ENCODE measurements at places on chromosomes 12 and 14.

- peak; percentile 63 for DNase-seq
These were observed at the start of gene ZNF641 for GRCh38 chr12:48350249-48351021. Gene ZNF641 (minus strand): TSS chr12:48350919. CDS start chr12:48348090, 2,829 bp downstream.

DNA sequence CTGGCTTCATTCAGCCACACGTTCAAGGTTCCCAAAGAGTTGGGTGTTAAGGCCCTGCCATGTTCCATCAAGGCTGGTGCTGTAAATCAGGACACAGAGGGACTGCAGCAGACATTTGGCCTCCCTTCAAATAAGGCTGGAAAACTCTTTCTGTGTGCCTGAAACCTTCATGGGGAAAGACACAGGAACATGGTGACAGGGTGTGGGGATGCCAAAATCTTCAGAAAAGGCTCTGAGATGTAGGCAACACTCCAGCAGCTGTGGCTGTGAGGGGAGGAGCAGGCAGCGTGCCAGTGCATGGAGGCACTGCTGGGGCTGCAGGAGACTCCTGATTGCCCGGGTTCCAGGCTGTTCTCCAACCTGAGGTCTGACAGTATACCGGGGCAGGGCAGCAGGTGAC lies 15.0 kb downstream of the POMT2 start:
- no peak for DNase-seq

- peak; percentile 27 for DNase-seq
These were observed 161.5 kb downstream of the RPS29 start for GRCh38 chr14:49424436-49425331.

DNA sequence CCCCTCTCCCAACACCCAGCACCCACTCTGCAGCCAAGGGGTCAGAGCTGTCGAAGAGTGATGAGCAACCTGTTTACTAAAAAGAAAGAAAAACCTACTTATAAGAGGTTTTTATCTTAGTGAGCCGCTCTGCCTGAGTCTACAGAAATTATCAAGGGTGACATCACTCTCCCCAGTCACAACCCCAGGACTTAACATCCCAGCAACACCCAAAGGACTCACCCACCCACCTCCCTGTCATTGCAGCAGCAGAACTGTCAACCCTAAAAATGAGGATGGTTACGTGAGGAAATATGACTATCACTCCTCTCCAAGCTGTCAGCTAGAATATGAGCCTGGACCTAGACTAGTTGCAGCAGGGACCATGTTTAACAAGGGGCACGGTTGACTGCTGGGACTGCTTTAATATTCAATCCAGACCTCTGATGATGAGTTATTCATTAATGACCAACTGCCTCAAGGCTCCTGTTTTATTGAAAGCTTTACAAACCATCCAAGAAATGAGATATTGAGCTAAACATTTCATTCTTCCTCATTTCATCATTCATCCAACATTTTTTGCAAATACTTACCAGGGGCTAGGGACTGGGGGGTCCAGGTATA lies 53.9 kb upstream of the FICD start:
- DNase-seq = no peak

GRCh38 chr12:67078957-67079356 lies 190.2 kb upstream of the CAND1 start:
- DNase-seq = no peak

- no peak for DNase-seq
These were observed 33.9 kb downstream of the FOXN3 start for GRCh38 chr14:89382901-89383845.

- DNase-seq = no peak
These were observed 56.3 kb downstream of the ASCL1 start for GRCh38 chr12:103013741-103014300.

DNA sequence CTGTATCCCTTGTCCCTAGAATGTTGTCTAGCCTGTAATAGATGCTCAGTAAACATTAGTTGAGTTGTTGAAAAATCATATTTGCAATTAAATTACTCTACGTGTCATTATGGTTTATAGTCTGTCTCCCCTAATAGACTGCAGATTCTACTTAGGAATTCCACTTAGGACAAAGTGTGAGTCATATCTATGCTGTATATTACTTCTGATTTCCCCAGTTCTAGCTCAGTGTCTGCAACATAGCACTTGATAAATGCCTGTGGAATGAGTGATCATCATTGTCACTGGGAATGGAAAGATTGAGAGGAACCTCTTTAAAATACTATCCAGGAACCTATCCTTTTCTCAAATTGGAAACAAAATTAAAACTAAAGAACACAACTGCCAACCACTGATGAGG lies 99.3 kb downstream of the TBX5 start:
- DNase-seq = peak; percentile 79

GRCh38 chr12:95055057-95055456 lies 18.4 kb downstream of the NR2C1 start:
- no peak for DNase-seq

DNA sequence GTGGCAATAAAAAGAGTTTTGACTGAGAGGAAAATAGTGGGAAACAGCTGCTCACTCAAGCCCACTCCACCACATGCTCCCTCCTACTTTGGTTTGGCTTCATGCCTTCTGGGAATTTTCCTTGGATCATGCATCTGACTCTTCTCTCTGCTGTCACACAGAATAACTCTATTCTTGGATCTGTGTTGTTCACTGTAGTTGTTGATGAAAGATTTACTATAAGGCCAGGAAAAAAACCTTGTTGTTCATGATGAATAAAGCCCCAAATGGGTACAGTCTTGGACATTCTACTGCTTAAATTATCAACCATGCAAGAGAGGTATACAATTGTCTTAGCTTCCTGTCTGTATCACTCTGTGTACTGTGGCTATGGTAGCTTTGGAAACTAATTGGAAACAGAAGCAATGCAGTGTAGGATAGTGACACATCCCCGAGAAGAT lies 70.5 kb downstream of the TMX1 start:
- DNase-seq = no peak

- no peak for DNase-seq
These were observed 250.5 kb upstream of the SOX5 start for GRCh38 chr12:24200010-24200409.

Data from ELR (cell line).